WTC11 (cell line): ENCODE measurements at places on chromosomes 7 and 10. TPM values are rescaled to one million over a fixed set of nuclear protein-coding genes. Genes with fewer than 3 reads are reported as not detected.

Gene TRIM74
- total RNA-seq, result 0.15 to 0.60 TPM (median 0.30 TPM) in 3 replicates

Gene LRRC18
- not detected in 3 replicates for total RNA-seq

Gene C10orf62
- 0.21 to 0.34 TPM in 2 of 3 replicates, not detected in the other for total RNA-seq

Gene GNG11
- 1.3 to 1.7 TPM (median 1.4 TPM) in 3 replicates for total RNA-seq

Gene OR2A12
- total RNA-seq, result not detected in 3 replicates

Gene CADPS2
- 10.2 to 12.2 TPM (median 11.5 TPM) in 3 replicates for total RNA-seq

Gene ARMH3
- total RNA-seq, result 16.0 to 17.9 TPM (median 17.1 TPM) in 3 replicates

DNA sequence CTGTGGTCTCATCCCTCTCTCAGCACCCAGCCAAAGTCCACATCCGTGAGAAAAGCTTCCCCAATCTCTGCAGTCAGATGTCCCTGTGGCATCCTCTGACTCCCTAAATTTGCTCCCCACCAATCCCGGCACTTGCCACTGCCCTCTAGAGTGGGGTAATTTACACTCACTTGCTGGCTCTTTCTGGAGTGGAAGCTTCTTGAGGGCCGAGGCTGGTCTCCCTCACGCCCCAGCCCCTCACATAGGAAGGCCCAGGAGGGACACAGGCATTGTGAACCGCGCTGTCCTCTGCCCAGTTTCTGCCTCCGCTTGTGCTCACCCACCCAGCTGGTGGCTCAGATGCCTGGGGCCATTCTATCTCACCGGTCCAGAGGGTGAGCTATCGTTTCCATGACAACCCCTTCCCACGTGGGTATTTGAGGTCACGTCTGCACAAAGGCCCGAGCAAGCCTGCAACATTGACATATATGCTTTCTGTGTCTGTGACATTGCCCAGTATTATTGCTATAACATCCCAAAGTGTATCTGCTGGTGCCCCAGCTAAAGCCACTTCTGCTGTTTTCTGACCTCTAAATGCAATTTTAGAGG is 97.3 kb upstream of the CTBP2 start:
- no peak for DNase-seq

DNA sequence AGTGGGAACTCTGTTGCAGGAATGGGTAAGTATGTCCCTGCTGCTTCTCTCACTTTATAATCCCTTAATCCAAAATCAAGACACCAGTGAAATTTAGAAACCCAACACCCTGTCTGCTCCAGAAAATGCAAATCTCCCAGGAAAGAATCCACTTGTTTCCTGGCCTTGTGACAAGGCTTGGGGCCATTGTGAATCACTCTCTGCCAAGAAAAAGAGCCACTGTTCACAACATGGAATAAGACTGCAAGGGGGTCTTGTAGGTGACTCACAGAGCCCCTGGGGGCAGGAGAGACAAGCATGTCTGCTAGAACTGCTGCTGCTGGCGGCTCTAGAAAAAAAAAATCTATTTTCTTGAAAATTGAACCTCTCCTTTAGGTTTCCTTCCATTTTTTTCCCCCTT is 191.2 kb downstream of the SORCS1 start:
- DNase-seq, result no peak

DNA sequence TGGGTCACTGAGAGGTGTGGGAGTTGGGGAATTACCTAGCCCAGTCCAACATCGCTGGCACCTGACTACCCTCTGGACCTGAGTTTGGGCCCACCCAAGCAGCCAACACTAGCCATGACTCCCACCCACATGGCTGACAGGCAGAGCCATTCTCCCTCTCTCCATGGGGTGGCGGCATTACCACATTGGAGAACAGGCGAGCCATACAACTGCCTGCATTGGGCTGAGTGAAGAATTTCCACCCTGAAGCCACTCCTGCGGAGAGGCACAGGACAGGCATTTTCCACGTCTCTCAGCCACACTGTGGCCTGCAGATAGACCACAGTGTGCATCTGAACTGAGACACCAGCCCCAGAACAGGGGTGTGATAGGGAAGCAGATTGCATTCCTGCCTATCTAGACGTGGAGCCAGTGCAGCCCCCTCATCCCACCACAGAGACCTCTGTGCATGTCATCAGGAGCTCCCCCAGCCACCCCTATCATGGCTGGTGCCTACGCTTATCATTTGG is 58.2 kb upstream of the ANTXRL start:
- peak; percentile 84 for DNase-seq

DNA sequence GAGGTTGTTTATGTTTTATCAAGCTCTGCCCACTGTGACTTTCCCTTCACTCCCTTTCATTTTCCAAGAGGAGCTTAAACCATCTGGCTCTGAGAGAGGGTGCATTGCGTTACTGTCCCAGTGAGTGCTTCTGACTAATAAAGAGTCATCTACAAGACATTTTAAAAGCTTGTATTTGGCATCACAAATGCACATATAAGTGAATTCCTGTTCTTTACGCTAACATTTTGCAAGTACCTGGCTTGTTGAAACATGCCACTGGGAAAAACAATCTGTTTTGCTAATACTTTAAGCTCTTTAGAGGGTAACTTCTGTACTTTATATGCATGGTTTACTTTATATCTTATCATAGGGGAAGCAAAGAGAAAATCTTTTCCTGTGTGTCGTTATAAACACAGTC is 534.6 kb upstream of the POM121L12 start:
- DNase-seq, result no peak

DNA sequence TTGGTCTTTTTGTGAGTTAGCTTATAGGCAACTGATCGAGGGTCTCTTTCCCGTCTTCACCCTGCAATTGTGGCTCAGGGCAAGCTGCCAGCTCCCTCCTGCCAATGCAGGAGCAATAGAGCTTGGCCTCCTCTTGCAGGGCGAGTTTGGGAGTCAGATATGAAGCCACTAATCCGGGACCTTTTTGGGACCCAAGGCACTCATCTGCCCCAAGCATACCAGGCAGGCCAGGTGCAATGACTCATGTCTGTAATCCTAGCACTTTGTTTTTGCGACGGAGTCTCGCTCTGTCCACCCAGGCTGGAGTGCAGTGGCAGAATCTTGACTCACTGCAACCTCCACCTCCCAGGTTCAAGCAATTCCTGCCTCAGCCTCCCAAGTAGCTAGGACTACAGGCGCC is 21.1 kb downstream of the LIMK1 start:
- DNase-seq, result no peak

DNA sequence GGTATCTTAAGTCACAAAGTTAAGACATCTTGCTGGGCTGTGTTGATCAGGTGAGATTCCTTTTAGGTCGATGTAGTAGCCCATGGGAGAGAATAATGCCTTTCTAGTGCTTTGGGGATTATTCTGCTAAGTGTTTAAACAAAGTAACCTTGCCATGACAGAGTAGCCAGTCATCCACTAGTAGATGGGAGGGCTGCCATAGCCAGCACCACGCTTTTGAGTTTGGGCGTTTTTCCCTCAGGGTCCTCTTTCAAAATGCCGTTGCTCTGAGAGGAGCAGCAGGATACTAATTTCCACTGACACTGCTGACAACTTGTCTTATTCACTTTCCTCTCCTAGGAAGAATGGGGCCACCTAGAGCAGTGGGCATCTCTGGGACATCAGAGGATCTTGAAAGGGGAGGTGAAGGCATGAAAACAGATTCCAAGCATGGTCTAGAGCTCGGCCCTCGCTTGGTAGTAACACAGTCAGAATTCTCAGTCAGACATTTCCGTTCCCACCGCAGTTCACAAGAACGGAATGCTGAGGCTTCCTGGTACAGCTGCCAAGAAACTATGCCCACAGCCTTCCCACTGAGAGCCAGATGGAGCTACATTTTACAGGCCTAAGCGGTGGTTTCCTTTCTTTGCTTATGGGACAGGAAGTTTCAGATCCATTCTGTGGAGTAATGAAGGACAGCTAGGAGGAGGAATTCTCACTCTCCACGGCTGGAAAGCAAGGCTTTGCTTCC is 15.3 kb upstream of the RSU1 start:
- no peak for DNase-seq

DNA sequence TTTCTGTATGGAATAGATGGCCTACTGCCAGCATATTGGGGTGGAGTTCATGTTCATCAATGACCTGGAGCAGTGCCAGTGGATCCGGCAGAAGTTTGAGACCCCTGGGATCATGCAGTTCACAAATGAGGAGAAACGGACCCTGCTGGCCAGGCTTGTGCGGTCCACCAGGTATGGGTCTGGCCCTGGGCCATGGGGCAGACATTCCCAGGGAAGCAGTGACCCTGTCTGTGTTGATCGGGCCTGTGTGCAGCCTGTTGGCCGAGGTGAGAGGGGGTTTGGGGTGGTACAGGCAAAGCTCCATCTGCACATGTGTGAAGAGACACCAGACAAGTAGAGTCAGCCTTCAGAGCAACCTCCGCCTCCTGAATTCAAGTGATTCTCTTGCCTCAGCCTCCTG is 67.3 kb downstream of the OGDH start:
- no peak for DNase-seq

- DNase-seq, result peak; percentile 71
Observed at GRCh38 chr10:119750391-119751230, 24.8 kb downstream of the INPP5F start.

DNA sequence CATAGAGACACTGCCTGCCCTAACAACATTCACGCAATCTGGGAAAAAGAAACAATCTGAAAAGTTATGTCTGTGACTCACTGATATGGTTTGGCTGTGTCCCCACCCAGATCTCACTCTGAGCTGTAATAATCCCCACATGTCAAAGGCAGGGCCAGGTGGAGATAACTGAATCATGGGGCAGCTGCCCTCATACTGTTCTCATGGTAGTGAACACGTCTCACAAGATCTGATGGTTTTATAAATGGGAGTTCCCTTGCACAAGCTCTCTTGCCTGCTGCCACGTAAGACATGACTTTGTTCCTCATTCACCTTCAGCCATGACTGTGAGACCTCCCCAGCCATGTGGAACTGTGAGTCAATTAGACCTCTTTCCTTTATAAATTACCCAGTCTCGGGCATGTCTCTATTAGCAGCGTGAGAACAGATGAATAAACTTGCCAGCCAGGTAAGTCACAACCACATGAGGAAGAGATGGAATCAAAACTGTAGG is 341.5 kb upstream of the AOAH start:
- DNase-seq, result no peak

GRCh38 chr10:100653238-100653956 is 92.0 kb upstream of the PAX2 start:
- DNase-seq, result no peak

DNA sequence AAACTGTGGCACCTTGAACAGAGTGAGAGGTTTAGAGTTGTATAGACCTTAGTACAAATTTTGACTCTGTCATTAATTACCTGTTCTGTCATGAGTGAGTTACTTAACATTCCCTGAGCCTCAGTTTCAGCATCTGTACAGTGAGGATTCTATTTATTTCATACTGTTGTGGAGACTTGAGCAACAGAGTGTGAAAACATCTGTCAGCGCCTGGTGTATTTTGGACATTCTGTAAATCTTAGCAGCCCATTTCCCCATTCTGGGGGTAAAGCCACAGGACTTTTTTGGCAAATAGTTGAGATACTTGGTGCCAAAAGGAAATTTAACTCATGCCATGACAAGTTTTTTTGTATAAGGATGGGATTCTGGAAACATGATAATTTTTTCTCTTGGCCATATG is 94.8 kb downstream of the AUTS2 start:
- no peak for DNase-seq

DNA sequence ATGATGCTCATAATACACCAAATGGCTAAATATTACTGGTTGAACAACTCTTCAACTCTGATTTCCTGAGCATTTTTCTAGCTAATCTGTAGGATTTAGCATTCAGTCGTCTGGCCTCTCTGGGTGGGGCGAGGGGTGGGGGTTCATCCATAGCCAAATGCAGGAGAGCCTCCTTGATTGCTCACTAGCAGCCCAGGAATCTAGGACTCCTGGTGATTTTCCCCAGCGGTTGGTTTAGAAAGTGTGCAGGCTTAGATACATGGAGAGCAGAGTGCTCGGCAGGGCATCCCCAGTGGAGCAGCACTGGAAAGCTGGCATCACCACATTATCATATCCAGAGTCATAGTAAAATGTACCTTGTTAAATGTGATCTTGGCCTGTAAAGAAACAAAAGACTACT is 136.1 kb downstream of the DYNC1I1 start:
- DNase-seq, result no peak

- no peak for DNase-seq
Observed at GRCh38 chr7:157817944-157818700, 481.3 kb downstream of the DNAJB6 start.

- DNase-seq, result no peak
Observed at GRCh38 chr7:45140827-45141226, 16.8 kb upstream of the RAMP3 start.

- no peak for DNase-seq
Observed at GRCh38 chr10:132742837-132743194, 43.1 kb downstream of the NKX6-2 start.

- no peak for DNase-seq
Observed at GRCh38 chr7:96870934-96871333, 134.4 kb upstream of the DLX6 start.

DNA sequence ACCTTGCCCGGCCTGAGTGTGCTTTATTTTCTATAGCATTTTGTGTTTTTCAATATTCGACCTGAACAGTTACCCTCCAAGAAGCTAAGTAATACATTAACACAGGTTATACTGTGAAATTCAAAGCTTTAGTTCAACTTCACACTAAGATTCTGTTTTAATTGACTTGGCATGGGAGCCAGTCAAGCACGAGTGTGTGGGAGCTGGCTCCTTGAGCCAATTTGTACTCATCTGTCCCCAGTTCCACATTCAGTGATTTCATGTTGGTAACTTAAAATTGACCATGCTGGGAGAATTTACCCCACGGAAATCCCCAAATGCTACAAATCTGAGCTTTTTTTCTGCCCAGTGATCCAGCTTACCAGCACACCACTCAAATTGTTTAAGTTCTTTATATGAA is 20.3 kb downstream of the TSPAN12 start:
- no peak for DNase-seq

GRCh38 chr7:14596421-14596820 is 306.1 kb downstream of the DGKB start:
- DNase-seq, result no peak

DNA sequence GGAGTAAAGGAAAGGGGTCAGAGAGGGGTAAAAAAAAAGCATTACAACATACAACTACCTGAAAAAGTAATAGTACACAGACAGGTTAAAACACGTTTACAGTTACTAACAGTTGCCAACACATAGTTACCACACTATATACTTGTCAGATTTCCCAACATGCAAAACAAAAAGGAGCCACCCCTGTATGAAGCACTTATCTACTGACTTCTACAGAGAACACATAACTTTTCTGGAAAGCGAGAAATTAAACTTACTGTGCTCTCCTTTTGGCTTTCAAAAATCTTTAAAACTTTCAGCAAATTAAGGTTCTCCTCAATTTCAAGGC is 2.1 kb downstream of the ABI1 start:
- DNase-seq, result no peak

DNA sequence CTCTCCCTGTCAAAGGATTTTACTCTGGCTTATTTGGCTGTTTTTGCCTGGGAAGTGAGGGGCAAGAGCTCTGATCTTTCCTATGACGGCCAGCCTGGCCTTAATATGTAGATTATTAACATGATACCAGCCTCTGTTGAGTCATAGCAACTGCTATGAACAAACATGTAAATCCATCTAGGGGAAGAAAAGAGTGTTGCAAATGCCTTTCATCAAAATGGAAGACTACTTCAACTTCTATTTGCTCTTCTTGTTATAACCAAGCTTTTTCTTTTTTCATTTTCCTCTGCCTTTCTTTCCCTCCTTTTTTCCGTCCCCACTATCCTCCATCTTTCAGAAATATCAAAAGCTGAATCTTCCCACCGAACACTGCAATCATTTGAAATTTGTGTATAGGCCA is 46.6 kb downstream of the BTRC start:
- DNase-seq, result no peak

- no peak for DNase-seq
Observed at GRCh38 chr10:119454990-119455389, 87.5 kb downstream of the RGS10 start.

- no peak for DNase-seq
Observed at GRCh38 chr7:2821161-2821841, 22.8 kb downstream of the GNA12 start.

GRCh38 chr7:115133248-115133647 is 211.4 kb downstream of the MDFIC start:
- DNase-seq, result no peak
